ENCODE measurements at places on chromosomes 5 and 9.

GRCh38 chr5:76273206-76273885 lies 129.7 kb upstream of the IQGAP2 start:
- DNase-seq: no peak

DNA sequence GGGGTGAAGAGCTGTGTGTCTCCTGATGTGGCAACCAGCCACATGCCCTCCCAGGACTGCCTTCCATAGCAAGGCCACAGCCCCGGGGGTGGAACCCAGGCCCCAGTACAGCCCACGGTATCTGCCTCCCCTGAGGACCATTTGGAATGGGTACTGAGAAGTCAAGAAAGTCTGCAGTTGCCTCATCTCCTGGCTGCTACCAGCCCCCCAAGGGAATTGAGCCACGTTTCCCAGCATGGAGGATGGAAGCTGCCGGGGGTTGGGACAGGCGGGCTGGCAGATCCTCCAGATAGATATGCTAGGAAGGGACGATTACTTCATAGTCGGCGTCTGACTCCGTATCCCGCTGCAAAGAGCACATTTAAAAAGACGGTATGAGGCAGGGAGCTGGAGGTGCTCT lies 5.5 kb upstream of the DMRT2 start:
- no peak for DNase-seq

DNA sequence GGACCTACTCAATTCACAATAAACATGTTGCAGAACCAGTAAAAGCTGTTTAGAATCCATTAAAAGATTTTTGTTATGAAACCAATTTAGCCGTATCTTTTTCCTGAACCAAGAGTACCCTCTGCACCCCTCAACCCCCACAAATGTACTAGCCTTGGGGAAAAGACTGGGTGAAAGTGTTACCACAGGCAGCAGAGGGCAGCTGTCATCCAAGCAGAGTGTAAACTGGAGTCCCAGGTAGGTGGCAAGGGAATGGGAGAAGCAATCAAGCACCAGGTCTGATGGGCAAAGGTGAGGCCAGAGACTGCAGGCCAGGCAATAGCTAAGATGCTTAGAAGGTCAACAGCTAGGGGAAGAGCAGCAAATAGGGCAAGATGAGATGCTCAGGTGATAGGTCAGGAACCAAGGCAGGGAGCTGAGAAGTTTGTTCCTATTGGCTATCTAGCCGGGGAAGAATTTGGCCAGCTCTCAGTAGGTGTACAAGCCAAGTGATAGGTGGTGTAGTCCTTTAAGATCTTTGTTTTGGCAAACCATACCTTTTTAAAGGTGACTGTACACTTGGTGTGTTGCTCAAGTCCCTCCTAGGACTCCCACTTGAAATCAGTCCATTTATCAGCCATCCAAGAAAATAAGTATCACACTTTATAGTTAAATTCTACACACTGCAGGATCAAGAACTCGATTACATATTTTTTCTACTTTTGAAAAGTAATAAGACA lies 77.8 kb upstream of the CCDC112 start:
- no peak for DNase-seq

GRCh38 chr9:90970608-90971007 lies 169.0 kb downstream of the SYK start:
- no peak for DNase-seq

- no peak for DNase-seq
These were observed 14.8 kb downstream of the AKNA start for GRCh38 chr9:114372921-114373448.

GRCh38 chr9:82797534-82797933 lies 265.4 kb downstream of the RASEF start:
- DNase-seq: peak; percentile 33

Data from NCI-H187 (cell line).